Immature natural killer cell (primary cell): ENCODE measurements at places on chromosomes 2 and 18. TPM values are rescaled to one million over a fixed set of nuclear protein-coding genes. Genes with fewer than 3 reads are reported as not detected.

Gene HOXD9
- polyA plus RNA-seq = not detected

Gene IL1R2
- not detected for polyA plus RNA-seq

Gene COL6A3
- not detected for polyA plus RNA-seq

Gene TRIM43
- not detected for polyA plus RNA-seq

Gene PROM2
- polyA plus RNA-seq = not detected

Gene ELOA2
- polyA plus RNA-seq = not detected

Gene VWA3B
- polyA plus RNA-seq = not detected

Gene GCKR
- polyA plus RNA-seq = not detected

Gene ALK
- polyA plus RNA-seq = not detected

Gene TMEM198
- polyA plus RNA-seq = not detected

Gene SERPINB13
- not detected for polyA plus RNA-seq

Gene SLC9A2
- not detected for polyA plus RNA-seq

Gene NFE2L2
- 36.9 TPM for polyA plus RNA-seq

Gene LIMS1
- 60.6 TPM for polyA plus RNA-seq

Gene CGREF1
- not detected for polyA plus RNA-seq

Gene C1GALT1C1L
- polyA plus RNA-seq = not detected

Gene KLHL30
- polyA plus RNA-seq = not detected

Gene SERPINB11
- not detected for polyA plus RNA-seq

Gene TSPYL6
- polyA plus RNA-seq = not detected

Gene GALR1
- not detected for polyA plus RNA-seq

Gene ADGRF3
- polyA plus RNA-seq = 0.39 TPM

Gene CIB4
- not detected for polyA plus RNA-seq

Gene PSTPIP2
- polyA plus RNA-seq = 37.7 TPM

Gene BCL11A
- 0.14 TPM for polyA plus RNA-seq

Gene FBXO15
- polyA plus RNA-seq = 2.0 TPM

Gene C2orf72
- not detected for polyA plus RNA-seq

Gene TDRD15
- polyA plus RNA-seq = not detected

Gene KCNS3
- polyA plus RNA-seq = not detected

Gene C2orf80
- not detected for polyA plus RNA-seq

Gene ZNF2
- not detected for polyA plus RNA-seq

Gene EDAR
- not detected for polyA plus RNA-seq
